ENCODE measurements at places on chromosomes 3 and 15. TPM values are rescaled to one million over a fixed set of nuclear protein-coding genes. Genes with fewer than 3 reads are reported as not detected.
A peak's percentile ranks its signal among the peaks of the same experiment; 100 is the strongest.

- no peak for DNase-seq
These were observed 88.7 kb downstream of the PLXNA1 start for GRCh38 chr3:127071597-127072001.

DNA sequence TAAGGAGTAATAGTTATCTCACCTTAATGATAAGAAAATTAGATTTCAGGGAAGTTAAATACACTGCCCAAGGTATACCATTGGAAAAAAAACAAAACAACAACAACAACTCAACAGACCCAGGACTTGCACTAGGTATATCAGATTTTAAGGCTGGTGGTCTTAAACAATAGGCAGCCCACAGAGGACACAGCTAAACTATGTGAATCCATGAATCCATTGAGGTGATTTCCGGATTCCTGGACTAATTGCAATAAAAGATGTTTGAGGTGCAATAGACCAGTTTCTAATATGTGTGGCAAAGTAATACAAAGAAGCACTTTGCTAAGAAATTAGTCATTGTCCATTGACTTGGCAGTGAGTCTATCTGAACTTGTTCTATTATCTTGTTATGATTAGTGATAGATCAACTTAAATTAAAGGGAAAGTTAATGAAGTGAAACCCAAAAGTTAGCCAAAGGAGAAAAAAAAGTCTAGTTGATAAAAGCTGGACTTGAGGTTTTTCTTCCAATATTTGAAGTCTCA, 60.9 kb upstream of the MAGI1 start:
- no peak for DNase-seq

GRCh38 chr3:128201158-128201755, 48.0 kb downstream of the EEFSEC start:
- no peak for DNase-seq

GRCh38 chr3:67737906-67738865, 83.8 kb upstream of the SUCLG2 start:
- DNase-seq: no peak

DNA sequence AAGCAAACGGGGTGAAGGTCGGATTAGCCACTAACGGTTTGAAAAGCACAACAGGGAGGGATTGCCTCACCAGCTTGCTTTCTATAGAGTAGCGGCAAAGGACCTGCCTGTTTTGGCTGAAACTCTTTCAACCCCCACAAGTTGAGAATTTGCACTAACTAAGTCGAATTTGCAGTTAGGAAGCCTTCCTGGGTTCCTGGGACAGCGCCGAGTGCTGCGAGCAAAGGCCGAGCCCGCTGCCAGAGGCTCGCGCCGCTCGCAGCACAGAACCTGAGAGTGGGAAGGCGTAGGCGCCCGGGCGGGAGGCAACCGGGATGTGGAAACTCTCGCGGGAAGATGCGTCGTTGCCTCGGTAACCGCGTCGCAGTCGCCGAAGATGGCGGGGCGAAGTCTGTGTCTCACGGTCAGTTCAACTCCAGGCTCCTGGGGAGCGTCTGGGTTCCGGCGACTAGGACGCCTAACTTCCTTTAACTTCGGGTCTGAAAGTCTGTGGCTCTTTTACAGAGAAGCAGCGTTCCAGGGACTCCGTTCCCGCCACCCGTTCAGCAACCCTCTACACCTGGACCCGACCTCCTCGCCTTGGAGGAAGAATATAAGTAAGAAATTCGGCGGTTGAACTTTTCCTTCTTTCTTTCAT, at the start of gene TEX9:
TEX9 (plus strand) TSS at position 352 of the 637 bp plus-strand sequence; CDS start at position 377, 25 bp downstream.
- peak; percentile 78 for DNase-seq

DNA sequence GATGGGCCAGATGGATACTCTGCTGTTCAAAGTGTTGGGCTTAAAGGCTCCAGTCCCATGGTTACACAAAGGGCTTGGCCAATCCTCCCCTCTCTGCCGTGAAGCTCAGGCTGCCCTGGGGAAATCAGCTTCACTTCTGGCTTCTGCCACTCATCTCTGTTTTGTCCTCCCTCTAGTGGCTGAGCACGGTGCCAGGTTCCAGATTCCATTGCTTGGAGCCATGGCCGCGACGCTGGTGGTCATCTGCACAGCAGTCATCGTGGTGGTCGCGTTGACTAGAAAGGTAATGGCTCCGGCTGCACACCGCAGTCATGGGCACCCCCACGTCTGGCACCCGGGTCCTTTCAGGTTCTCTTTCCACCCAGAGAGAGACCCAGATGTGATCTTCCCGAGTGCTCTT, 5.6 kb downstream of the TIGIT start:
- DNase-seq: no peak

The HRG gene
- total RNA-seq: 0.10 TPM

The CMTM6 gene
- 82.3 TPM for total RNA-seq

Measured in lower leg skin (tissue), 4 donors.